Smooth muscle cell of bladder (primary cell): ENCODE measurements at places on chromosomes 1 and 21. TPM values are rescaled to one million over a fixed set of nuclear protein-coding genes. Genes with fewer than 3 reads are reported as not detected.

Gene TNFRSF8
- 0.14 and 0.28 TPM in 2 replicates for total RNA-seq

Gene SPTA1
- total RNA-seq = 0.14 and 0.18 TPM in 2 replicates

Gene CADM3
- under 0.01 and 0.09 TPM in 2 replicates for total RNA-seq

Gene OR2L13
- not detected in 2 replicates for total RNA-seq

Gene GPA33
- total RNA-seq = not detected in 2 replicates

Gene IQCC
- 1.0 and 1.3 TPM in 2 replicates for total RNA-seq

Gene LAMC1
- total RNA-seq = 613 and 643 TPM in 2 replicates

Gene KRTAP19-3
- total RNA-seq = not detected in 2 replicates

Gene LMOD1
- 12.7 and 29.1 TPM in 2 replicates for total RNA-seq

Gene C1orf116
- total RNA-seq = under 0.01 TPM in 1 of 2 replicates, not detected in the other

Gene ACOT11
- total RNA-seq = 1.8 and 6.6 TPM in 2 replicates

Gene UBE2U
- total RNA-seq = 0.28 TPM in 1 of 2 replicates, not detected in the other

Gene ESRRG
- total RNA-seq = 0.09 TPM in 1 of 2 replicates, not detected in the other

Gene LYPD8
- total RNA-seq = 0.14 TPM in 1 of 2 replicates, not detected in the other

Gene NPHS2
- total RNA-seq = not detected in 2 replicates

Gene LSS
- total RNA-seq = 123 and 162 TPM in 2 replicates

Gene LIN9
- total RNA-seq = 1.3 and 1.7 TPM in 2 replicates

Gene SLC16A4
- 91.4 and 414 TPM in 2 replicates for total RNA-seq
